D721Med (cell line): ENCODE measurements at places on chromosomes 3 and 15.

- no peak for DNase-seq
Measured at GRCh38 chr3:30774062-30774461, 120.4 kb downstream of the GADL1 start.

DNA sequence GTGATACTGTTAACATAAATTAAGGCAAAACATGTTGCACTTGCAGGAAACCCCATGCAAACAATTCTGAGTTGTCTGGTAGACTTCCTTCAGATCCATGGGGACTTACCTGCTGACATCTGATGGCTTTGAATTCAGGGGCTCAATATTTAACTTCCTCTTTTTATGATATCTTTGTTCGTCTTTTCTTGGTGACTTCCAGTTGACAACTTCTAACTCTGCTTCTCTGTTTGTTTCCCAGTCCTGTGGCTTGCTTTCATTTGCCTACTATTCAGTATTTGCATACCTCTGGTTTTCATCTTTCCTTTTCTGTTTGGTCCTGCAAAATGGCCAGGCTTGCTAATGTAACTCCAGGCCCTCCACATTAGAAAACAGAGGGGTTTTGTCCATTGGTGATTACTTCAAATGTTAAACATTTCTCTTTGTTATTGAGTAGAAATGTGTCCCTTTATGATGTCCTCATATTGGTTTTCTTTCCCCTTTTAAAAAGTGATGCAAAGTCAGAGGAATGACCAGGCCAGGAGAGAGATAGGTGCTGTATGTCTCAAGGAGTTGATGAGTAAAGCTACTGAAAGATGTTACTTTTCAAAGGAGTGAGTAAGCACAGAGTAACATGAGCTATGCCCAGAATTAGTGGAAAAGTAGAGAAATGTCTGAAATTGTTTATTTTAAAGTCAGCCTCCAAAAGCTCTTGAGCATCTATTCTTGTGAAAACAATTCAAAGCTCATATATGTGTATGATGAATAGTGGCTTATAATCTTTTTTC is 335.9 kb downstream of the LPP start:
- DNase-seq, result no peak

DNA sequence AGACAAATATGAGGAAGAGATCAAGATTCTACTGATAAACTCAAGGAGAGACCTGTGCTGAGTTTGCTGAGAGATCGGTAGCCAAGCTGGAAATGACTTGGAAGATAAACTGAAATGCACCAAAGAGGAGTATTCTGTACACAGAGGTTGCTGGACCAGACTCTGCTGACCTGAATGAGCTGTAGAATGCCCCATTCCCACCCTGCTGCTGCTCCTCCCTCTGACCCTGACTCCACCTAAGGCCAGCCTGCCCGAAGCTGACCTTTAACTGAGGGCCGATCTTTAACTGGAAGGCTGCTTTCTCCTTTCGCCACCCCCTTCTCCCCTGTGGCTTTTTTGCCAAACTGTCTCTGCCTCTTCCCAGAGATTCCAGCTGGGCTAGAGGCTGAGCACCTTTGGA is 34.6 kb downstream of the CDIN1 start:
- DNase-seq, result no peak

GRCh38 chr15:33425142-33425541 is 114.4 kb downstream of the RYR3 start:
- DNase-seq, result no peak

DNA sequence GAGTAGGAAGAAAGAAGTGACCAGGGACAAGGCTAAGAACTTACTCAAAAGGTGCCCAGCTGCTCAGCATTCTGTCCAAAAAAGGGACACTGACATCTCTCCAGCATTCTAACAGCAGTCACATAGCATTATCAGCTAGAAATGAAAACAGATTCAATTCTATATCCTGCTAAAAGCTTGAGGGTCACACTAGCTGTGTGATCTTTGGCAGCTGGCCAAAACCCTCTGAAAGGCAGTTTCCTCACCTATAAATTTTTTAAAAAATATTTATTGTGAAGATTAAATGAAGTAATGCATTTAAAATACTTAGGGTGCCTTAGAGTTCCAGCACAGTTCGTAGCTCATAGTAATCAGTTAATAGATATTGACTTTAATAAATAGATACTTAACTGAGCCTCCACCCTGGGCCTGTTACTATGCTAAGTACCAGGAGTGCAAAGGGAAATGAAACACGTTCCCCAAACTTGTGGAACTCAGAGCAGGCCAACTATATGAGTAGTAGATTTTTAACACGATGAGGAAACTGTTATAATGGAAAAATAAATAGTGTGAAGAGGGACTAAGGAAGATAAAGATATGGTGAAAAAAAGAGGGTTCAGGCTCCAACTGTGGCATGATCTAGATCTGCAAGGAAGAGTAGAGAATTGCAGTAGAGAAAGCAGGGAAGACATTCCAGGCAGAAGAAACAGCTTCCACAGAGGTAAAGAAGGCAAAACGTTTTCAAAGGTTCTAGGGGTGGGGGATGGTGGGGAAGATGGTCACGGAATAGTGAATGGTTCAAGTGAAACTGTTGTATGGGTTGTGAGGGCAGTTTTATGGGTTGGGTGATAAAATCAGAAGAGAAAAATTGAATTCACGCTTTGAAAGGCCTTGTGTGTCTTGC is 11.4 kb downstream of the CD86 start:
- DNase-seq, result no peak

DNA sequence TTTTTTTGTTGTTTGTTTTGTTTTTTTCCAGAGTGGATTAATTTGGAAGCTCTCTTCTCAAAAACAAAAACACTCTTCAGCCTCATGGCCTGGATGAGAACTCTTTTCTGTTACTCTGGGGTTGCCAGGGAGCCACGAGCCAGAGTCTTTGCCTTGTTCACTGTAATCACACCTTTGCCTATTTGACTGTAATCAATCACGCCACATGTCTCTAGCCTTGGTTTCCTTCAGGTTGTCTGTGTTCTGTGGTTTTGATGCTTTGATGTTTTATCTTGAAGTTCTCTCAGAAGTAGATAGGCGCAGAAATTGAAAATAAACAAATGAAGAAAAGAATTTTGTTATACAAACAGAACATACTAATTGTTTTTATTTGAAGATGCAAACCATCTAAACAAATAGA is 62.3 kb upstream of the IGF1R start:
- no peak for DNase-seq

DNA sequence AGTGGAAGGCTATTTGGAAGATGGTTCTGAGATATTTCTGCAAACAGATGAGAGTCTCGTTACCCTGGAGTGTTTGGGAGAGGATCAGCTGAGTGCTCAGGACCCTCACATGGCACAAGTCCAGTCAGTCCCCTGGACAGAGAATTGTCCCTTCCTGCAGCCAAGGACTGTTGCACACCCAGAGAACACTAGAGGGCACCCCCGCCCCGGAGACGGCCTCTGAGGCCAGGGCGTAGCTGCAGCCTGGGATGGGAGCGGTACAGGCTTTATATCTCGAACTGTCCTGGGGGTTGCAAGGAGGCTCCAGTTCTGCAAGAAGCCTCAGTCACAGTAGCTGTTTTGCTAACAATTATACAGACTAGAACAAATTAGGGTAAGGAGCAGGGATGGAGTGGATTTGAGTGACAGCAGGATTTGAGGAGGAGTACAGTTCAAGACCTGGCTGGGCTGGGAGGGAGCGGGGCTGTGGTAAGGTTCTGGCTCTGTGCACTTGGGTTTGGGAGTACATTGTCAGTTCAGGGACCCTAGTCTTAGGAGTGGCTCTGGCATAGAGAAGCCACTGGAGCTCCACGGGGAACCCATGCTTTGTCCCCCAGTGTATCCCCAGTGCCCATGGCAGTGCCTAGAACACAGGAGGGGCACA is 67.6 kb upstream of the HACD2 start:
- DNase-seq, result peak; percentile 75

DNA sequence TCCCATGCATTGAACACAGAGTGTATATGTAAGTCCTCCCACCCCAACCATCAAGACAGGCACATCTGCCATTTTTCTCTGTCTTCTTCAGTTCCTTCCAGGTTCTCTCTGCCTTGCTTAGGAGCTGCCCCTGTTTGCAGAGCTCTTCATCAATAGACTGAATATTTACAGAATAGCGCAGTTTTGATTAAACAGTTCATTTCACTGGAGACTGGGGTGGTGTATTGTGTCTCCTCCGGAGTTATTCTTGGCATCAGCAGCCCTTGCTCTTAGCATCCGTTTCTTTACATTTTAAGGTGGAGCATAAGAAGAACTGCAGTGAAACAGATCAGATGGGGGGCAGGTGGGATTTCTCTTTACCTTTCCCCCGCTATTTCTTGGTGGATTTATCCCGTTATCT is 87.7 kb downstream of the LIPC start:
- no peak for DNase-seq

DNA sequence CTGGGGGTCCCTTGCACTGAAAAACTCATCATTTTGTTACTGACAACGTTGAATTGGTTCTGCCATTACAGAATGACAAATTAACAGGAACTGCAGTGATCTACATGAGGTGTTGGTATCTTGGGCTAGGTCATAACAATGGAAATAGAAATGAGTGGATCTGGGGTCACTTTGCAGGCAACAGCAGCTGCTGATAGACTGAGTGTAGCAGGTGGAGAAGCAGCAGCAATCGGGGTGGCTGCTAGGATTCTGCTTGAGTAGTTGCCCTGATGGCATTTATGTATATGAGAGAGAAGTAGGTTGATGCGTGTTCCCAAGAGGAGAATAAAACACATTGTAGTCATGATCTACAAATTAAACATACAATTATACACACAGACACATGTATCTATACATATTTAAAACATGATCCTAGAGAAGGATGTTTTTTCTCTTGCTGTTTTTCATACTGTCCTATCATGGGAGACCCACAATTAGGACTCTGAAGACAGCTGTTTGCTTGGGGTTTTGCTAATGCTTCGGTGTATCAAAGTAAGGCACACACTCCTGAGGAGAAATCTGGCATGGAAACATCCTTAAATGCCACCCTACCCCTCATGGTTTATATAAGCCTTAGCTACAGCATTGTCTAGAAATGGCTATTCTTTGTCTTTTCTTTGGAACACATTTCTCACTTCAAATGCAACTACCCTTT is 15.8 kb upstream of the THBS1 start:
- DNase-seq, result no peak

- no peak for DNase-seq
Measured at GRCh38 chr3:72821161-72821781, 27.0 kb downstream of the SHQ1 start.
